MG63 (cell line): ENCODE measurements at places on chromosomes 7 and 10. TPM values are rescaled to one million over a fixed set of nuclear protein-coding genes. Genes with fewer than 3 reads are reported as not detected.

PNLIP gene
- total RNA-seq, result not detected in 2 replicates

TRIL gene
- 0.03 TPM in 1 of 2 replicates, not detected in the other for total RNA-seq

- DNase-seq, result no peak
These were observed 27.8 kb downstream of the UNC5B start for GRCh38 chr10:71239946-71240795.

GRCh38 chr10:70479165-70479581 lies 606 bp downstream of the PALD1 start:
- peak; percentile 19 for DNase-seq

- DNase-seq, result peak; percentile 10
These were observed 813.4 kb downstream of the ANKRD7 start for GRCh38 chr7:119037941-119038340.

- no peak for DNase-seq
These were observed 117.8 kb downstream of the DYNC2I1 start for GRCh38 chr7:158973941-158974785.

GRCh38 chr10:59025981-59026765 lies 150.3 kb upstream of the PHYHIPL start:
- no peak for DNase-seq

DNA sequence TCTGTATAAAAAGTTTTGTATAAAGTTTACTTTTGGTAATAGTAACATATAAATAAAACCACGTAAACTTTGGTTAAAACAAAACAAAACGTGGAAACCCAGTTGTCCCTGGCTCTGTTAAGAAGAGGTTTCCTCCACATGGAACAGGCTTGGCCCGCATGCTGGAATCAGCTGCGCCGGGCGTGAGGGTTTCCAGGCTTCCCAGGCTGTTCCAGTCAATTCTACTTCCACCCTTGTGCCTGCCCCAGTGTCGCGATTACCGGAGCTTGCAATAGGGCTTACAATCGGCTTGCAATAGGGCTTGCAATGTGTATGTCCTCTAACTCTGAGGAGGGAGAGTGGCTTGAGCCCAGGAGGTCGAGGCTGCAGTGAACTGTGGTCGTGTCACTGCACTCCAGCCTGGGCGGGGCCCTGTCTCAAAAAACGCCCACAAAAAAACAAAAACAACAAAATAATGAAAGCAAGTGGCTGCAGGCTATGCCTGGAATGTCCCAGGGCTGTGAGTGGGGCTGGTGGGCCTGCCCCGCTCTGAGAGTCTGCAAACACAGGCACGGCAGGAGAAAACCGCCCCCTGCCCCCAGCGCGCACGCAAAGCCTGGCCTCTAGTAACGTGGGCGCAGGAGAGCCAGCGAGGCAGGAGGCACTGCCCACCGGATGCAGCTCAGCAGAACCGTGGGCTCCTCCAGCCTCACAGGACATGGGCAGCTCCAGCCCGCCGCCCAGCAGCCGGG lies 16.3 kb downstream of the CYP2W1 start:
- no peak for DNase-seq

REEP3 gene
- total RNA-seq, result 18.5 and 61.6 TPM in 2 replicates

PLXDC2 gene
- total RNA-seq, result under 0.01 TPM in 1 of 2 replicates, not detected in the other

EEPD1 gene
- total RNA-seq, result 0.35 and 8.6 TPM in 2 replicates

DNA sequence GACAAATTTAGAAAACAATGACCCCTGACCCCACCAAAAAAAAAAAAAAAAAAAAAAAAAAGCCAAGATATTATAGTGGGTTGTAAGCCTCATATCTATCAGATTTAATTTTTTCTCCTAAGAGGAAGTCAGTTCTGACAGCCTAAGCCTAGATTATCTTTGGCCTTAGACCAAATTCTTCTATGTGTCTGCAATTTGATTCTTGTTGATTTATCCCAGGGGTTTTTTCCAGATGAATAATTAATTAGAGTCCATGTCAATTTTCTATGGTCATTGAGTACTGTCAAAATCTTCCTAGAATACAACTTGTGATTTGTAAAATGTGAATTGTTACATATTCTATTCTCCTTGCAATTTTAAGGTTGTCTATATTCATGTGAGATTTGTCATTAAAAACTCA lies 151.6 kb upstream of the CACNA2D1 start:
- no peak for DNase-seq

DNA sequence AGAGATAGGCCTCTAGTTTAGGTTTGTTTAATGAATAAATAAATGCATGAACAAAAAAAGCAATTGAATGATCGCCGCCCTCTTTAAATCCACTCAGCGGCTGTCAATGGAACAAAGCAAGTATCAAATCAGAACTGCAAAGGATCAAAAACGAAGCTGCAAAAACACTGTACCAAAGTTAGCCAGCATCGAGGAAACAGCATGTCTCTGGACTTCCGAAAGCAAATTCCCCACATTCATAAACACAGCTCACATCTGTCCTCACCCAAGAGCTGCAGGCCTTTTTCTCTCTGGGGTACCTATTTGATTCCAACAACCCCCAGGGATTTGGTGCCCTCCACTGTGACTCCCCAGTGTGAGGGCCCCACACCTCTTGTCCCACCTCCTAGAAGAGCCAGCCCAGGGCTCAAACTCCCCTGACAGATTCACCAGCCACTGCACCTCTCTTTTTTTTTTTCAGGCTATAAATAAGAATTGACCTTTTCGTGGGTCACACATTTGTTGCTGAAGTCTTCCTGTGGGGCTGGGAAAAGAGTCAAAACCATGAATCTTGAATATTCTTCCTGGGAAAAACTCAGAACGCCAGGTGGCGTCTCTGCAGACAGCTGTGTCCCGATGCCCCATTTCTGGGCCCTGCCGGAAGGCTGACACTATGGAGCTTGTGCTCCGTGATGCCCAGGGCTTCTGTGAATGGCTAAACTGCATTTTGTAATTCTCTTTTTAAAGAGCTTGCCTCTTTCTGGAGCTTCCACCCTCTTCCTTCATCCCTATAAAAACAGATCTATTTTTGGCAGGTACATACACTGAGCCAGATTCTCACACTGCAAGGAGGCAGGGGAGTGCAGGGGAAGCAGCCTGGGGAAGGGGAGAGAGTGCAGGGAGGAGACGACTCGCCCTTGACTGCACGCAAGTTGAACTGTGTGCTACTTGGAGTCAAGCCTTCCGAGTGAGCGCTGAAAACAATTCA lies 51.7 kb downstream of the HSPA12A start:
- no peak for DNase-seq

NKX2-3 gene
- total RNA-seq, result 0.46 TPM in 1 of 2 replicates, not detected in the other

ZPBP gene
- not detected in 2 replicates for total RNA-seq

ICA1 gene
- not detected in 2 replicates for total RNA-seq

- DNase-seq, result no peak
These were observed 54.8 kb downstream of the BAMBI start for GRCh38 chr10:28732091-28732490.

DNA sequence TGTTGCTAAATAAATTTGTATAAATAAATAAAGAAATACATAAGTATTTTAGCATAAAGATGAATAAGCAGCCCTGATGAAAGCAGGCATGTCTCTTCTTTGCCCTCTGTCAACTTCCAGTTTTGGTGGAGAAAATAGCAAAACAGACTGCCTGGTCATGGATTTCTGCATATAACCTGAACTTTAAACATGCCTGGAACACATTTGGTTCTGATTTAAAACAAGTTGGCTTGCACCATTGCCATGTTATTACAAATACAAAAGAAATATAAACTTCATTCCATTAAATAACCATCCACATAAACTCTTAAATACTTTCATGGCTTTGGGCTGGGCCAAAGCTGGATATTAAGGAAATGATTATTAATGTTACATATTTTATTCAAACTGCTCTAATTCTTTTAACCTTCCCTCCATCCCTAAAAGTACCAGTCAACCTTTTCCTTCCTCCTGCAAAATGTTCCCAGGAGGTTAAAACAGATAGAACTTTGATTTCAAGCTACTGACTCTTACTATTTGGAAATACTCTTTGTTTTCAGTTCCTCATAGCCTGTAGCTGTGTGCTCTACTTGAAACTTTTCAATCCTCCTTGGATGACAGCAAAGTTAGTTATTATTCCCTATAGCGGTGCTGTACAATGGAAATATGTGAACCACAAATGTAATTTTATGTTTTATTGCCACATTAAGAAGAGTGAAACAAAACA lies 96.3 kb downstream of the BICC1 start:
- DNase-seq, result no peak

DNA sequence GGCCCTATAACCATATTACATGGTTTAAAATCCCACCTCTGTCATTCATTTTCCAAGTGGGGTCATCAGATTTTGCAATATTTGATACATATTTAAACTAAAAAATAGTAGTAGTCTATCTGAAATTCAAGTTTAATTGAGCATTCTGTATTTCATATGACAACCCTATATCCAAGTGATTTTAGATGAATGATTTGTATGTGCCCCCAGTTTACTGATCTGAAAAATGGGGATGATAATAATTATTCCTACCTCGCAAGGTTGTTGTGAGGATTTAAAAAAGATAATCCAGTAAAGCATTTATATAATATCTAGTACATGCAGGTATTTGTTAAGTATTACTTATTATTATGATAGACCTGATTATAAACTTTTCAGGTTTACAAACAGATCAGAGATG lies 84.6 kb downstream of the ARHGAP21 start:
- no peak for DNase-seq

DPP6 gene
- total RNA-seq, result not detected in 2 replicates

DNA sequence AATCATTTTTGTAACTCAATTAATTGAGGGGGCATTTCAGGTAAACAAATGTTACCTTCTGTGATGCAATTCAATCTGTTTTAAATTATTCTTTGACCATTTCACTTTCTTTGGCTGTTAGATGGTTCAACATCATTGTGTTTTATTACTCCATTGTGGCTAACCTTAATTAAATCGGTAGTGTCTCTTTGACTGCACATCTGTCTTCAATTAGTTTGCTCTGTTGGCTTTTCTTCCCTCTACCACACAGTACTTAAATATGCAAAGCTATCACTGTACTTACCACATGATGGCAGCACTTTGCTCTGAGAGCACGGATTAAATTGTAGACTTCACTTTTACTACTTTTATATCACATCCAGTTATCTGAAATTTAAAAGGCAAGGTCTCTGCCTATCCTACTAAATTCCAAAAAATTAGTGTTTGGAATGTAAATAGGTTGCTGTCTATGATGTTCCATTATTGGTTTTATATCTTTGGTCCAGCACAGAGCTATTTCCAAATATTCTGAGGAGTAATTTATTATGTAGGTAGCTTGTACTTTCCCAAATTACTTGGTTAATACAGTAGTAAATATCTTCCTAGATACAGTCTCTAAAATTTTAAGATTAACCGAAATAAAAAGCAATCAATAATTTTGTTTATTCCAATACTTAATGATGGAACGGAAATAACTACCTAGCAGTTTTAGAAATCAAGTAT lies 352.0 kb downstream of the PCLO start:
- no peak for DNase-seq

ARHGAP22 gene
- total RNA-seq, result 20.7 and 23.2 TPM in 2 replicates

- peak; percentile 18 for DNase-seq
These were observed 25.2 kb downstream of the ABCB1 start for GRCh38 chr7:87575521-87575920.
